ENCODE measurements at places on chromosomes 5 and 9.

GRCh38 chr9:131423171-131423581 is 29.3 kb downstream of the PRRC2B start:
- peaks cover 23% of the 10 kb centered on the region for H3K36me3 ChIP-seq
- H3K27me3 ChIP-seq, result no peaks in the 10 kb centered on the region
- H3K4me1 ChIP-seq, result peaks cover 74% of the 10 kb centered on the region

GRCh38 chr5:141192110-141192725 is at the start of gene PCDHB10:
Gene PCDHB10 (plus strand): TSS chr5:141192353. CDS start chr5:141192553, 200 bp downstream.
- no peak within 1 kb of the TSS for H3K4me3 ChIP-seq
- H3K4me1 ChIP-seq, result peaks cover 6% of the 10 kb centered on the region
- peaks cover 67% of the 10 kb centered on the region for H3K27me3 ChIP-seq
- peaks cover 2% of the 10 kb centered on the region for H3K36me3 ChIP-seq

GRCh38 chr5:168832308-168832707 is 253.1 kb upstream of the PANK3 start:
- H3K27ac ChIP-seq, result no peak overlapping the region
- H3K27me3 ChIP-seq, result peaks cover 19% of the 10 kb centered on the region
- H3K36me3 ChIP-seq, result no peaks in the 10 kb centered on the region

GRCh38 chr9:16125629-16126028 is 572.8 kb downstream of the CCDC171 start:
- no peaks in the 10 kb centered on the region for H3K4me1 ChIP-seq
- no peaks in the 10 kb centered on the region for H3K36me3 ChIP-seq
- no peak for DNase-seq
- H3K27ac ChIP-seq, result no peak overlapping the region
- H3K27me3 ChIP-seq, result no peaks in the 10 kb centered on the region
- H3K4me3 ChIP-seq, result no peak overlapping the region

DNA sequence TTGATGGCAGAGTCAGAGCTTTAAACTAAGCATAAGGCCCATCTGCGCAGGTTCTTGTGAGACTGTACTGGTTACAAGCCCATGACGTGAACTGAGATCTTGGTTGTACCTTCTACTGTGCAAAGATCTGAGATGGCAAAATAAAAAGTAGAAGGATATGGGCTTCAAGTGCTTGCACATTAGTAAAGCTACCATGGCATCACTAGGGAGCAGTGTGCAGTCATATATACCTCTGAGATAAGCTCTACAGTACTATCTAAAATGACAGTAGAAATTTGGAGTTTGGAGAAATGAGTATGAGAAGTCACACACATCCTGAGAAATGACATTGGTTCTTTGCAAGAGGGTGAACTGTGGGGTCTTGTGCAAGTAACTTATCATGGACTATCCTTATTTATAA is 408.2 kb upstream of the PRR16 start:
- no peak overlapping the region for H3K27ac ChIP-seq
- no peak overlapping the region for H3K4me3 ChIP-seq
- H3K4me1 ChIP-seq, result no peaks in the 10 kb centered on the region
- no peaks in the 10 kb centered on the region for H3K27me3 ChIP-seq
- H3K36me3 ChIP-seq, result no peaks in the 10 kb centered on the region

DNA sequence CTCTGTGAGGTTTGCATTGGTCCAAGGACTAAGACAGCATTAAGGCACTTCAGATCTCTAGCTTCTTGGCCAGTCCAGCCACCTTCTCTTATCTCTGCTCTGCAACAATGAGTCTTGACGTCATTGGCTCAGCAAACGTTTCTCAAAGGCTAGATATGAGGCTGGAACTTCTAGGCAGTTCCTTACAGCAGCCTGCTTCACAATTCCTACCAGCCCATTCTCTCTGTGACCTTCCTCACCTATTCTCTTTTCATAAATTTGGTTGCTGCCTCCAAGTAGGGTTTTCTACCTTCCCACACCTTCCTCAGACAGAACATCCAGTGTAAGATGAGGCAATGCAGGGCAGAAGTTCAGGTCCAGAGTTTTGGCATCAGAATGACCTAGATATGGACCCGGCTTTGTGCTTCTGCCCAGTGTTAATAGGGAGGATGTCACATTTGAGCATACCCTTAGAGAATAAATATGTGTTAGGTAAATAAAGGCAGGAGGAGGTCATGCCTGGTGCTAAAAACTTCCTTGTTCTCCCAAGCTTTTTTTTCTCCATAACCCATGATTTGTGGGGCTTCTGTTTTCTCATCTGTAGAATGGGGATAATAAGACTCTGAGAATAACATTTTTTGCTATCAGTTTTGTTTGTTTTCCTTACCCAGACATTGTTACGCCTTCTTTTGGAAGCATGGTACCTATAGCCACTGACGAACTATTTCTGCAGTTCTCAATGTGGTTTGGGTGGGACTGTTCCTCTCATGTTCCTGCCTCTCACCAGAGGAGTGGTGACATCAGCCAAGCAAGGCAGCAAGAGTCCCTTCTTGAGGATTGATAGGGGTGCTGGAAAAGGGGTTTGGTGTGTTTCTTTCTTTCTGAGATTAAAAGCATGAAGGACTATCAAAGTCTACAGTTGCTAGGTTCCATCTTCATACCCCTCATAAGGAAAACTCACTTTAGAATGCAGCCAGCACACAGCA is 220.6 kb upstream of the TRIM32 start:
- no peak overlapping the region for H3K4me3 ChIP-seq
- DNase-seq, result no peak
- H3K27ac ChIP-seq, result no peak overlapping the region
- no peaks in the 10 kb centered on the region for H3K4me1 ChIP-seq
- no peaks in the 10 kb centered on the region for H3K27me3 ChIP-seq
